ENCODE measurements at places on chromosomes 11 and 22. TPM values are rescaled to one million over a fixed set of nuclear protein-coding genes. Genes with fewer than 3 reads are reported as not detected.

HBG1 gene
- not detected for total RNA-seq

NUP98 gene
- 53.7 TPM for total RNA-seq

KCNJ11 gene
- 1.6 TPM for total RNA-seq

HTR3A gene
- 4.1 TPM for total RNA-seq

PATE4 gene
- not detected for total RNA-seq

RHOD gene
- 3.3 TPM for total RNA-seq

SLC15A3 gene
- total RNA-seq: 36.8 TPM

DNA sequence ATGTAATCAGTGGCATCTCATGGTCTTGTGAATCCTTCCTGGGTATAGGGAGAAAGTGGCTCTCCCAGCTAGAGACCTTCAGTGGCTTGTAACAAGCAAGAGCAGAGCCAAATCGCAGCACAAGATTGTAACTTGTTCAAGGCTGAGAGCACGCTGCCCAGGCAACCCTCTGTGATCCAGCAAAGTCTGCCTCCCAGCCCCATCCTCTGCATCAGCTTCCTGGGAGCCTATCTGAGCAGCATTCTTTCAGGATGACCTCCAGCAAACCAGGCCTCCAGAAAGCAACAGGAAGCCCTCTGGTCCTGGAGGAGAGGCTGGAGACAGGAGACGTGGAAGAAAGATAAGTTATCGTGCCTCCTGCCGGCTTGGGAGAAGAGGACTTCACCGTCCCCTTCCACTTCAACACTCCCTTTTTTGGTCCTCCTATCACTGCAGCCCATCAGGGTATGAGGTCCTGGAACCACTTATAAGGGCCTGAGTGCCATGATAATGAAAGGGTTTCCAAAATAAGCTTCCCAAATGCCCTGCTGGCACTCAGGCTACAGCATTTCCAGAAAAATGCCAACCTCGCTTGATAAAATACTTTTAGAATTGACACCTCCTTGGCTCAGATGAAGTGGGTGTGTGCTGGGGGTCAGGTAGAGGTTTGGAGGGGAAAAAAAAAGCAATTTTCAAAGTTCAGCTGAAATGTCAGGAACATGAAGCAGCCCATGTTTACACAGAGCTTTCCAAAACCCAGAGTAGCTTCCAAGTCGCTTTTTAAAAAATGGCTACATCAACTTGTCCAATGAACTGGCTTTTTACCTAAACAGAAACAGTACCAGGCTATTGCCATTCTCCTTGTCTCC is 80.2 kb downstream of the PLEKHA7 start:
- DNase-seq: no peak

DNA sequence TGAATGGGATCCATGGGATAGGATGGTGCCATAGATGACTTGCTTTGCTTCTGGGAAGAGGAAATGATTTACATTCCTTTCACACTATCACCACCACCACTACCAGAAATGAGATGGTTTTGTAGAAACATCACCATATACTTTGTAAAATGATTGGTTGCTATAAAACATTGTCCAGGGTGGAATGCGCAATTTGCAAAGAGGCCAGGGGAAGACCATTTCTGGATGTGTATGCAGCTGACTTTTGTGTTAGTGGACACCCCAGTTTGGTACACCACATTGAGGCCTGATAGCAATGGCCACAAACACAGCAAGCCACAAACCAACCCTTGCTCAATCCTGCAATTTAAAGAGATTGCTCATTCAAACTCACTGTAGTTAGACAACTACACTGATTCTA is 56.7 kb upstream of the RCN1 start:
- DNase-seq: no peak

DNA sequence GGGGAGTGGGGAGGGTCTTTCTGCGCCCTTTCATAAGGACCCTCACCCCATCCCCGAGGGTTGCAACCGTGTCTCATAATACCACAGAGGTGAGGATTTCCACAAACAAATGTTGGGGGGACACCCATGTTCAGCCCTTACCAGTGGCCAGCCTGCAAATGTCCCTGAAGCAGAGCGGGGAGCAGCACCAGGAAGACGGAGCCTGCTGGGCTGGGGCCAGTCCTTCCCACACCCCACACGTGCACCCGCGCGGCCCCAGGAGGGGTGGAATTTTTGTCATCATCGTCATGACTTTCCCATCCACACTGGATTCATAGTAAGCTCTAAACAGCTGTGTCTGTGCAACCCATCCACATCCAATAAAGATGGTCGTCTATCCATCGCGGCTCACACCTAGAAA is 409.8 kb downstream of the BRD1 start:
- DNase-seq: no peak

- no peak for DNase-seq
These were observed 696.6 kb downstream of the KCNA4 start for GRCh38 chr11:29320196-29320595.
